ENCODE measurements at places on chromosomes 12 and 14.

GRCh38 chr14:79420725-79421124 lies 790.6 kb downstream of the DIO2 start:
- no peak for DNase-seq

GRCh38 chr12:18160901-18161300 lies 70.9 kb upstream of the RERGL start:
- no peak for DNase-seq

DNA sequence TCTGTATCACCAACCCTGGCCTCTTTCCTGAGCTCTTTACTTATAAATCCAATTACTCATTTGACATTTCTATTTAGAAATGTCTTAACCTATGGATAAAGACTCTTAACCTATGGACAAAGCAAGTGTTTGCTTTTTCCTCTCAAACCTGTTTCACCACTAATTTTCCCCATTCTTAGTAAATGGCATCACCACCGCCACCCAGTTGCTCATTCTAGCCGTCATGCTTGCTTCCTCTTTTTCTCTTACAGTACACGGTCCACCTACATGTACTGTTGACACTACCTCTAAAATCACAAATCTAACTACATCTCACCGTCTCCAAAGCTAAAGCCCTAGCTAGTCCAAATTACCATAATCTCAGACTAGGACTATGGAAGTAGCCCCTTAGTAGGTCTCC lies 60.0 kb downstream of the CAPS2 start:
- no peak for DNase-seq

- no peak for DNase-seq
Observed at GRCh38 chr14:68637106-68638021, 155.5 kb downstream of the ZFP36L1 start.

- DNase-seq, result peak; percentile 47
Observed at GRCh38 chr12:108838194-108839017, 19.0 kb downstream of the SSH1 start.

DNA sequence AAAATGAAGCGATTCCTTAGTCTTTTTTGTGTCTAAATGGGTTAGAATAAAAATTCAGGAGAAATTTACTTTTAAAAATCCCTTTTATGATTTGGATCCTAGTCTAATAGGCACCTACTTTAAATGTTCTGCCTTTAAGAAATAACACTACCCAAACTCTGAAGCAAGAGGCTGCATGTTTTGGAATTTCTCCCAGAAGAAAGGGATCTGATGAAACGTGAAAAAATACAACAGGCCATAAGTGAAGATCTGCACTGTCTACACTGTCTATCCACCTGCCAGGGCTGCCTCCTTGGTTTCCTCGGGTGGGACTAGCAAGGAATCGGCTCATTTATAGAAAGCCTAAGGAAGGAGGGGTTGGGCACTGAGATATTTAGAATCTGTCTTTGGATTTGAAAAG lies 22.1 kb downstream of the ACVR1B start:
- DNase-seq, result no peak

DNA sequence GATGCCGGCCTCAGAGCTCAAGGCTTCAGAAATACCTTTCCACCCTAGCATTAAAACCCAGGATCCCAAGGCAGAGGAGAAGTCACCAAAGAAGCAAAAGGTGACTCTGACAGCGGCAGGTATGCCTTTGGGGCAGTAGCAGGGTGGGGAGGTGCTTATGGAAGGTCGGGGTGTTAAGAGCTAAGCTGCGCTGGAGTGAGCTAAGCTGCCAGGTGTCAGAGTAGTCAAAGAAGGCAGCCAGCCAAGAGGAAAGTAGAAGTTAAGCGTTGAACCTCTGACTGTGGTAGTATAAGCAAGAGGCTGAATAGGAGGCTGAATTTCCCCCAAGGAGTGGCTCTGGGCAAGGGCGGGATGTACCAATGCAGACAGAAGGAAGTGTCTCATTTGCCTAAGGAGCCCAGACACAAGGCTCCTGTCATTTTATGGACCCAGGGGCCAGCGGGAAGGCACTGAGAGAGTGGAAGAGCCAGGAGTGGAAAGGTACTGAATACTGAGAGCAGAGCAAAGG lies 29.2 kb downstream of the DYRK4 start:
- DNase-seq, result no peak

- no peak for DNase-seq
Observed at GRCh38 chr14:98932431-98933325, 339.3 kb downstream of the BCL11B start.

DNA sequence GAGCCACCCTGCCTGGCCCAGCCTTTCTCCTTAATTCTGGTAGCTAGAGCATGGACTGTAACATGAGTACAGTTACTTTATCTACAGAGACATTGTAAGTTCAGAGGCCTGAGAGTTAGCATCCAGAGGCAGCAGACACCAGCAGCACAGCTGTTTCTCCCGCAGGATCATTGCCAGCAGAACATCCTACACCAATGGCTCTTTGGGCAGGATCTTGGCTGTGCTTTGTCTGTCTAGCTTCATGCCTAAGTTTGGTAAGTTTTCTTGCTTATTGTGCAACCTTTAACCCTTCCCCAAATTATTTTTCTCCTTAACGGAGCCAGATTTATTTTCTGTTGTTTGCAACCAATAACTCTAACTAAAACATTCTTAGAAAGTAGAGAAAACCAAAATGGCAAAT lies 21.6 kb downstream of the C12orf71 start:
- DNase-seq, result no peak

GRCh38 chr14:55221968-55222367 lies 30.6 kb upstream of the DLGAP5 start:
- no peak for DNase-seq

DNA sequence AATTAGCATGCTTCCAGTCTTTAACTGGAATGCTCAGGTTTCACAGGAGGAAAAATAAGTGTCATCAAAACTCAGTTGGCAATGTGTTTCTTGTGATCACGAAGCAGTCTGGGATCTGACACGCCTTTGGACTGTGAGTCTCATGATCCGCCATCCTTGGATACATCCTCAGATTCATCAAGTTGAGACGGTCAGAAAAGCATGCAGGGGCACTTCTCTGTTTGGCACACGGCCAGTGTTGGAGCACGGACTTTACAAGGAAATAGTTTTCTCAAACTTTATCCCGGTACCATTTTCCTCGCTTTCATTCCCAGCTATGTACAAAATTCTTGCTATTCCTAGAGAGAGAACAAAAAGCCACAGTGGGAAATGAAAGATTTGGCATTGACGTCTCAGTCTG lies 88.4 kb upstream of the PARP11 start:
- DNase-seq, result no peak

Measured in activated CD4-positive, alpha-beta T cell treated with anti-CD3 and anti-CD28 coated beads, Interleukin-2, amount 50 U/mL, for 1 hour (primary cell).